ENCODE measurements at places on chromosomes 12 and 14.

- no peak for DNase-seq
Measured at GRCh38 chr12:105218434-105218833, 17.5 kb downstream of the APPL2 start.

GRCh38 chr12:116066381-116067230 lies 210.9 kb downstream of the MED13L start:
- DNase-seq = peak; percentile 63

DNA sequence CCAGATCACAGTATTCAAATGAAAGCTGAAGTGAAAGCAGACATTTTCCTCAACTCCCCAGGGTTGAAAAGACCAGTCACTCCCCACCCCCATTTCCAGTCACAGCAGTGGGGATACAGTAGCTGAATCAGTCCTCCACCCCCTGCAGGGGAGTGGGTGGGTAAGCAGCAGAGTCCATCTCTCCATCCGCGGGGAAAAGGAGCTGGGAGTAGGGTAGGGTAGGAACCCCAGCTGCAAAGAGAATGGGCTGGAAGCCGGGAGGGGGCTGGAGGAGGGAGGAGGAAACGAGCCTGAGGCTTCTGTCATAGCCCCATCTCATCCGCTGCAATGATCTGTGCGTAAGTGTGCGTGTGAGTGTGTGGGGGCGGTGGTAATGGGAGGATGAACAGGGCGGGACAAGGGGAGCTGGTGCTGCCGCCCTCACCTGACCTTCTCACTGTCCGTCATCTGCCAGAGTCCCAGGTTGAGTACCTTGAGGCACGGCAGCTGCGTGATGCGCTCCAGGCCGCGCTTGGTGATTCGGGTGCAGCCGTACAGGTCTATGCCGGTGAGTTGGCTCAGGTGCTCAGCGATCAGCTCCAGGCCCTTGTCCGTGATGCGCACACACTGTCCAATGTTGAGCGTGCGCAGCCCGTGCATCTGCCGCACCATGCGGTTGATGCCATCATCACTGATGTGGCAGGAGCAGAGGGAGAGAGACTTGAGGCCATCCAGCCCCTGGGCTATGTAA lies 1.8 kb downstream of the FBXL14 start:
- peak; percentile 80 for DNase-seq

DNA sequence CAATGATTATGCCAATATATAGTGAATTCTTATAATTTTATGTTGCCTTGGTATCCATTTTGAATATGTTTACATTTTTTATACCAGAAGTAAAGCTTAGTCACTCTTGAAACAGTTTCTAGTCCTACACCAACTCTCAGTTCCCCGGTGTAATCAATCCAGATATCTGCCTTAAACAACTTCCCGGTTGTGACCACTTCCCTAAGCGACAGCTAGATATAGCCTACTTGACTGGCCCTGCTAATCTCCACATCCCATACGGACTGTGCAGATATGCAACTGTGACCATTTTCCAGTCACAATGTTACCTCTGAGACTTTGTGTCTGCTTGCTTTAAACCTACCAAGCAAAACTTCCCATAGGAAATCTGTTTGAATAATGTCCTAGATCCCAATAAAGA lies 1551.5 kb upstream of the SEL1L start:
- DNase-seq = no peak

DNA sequence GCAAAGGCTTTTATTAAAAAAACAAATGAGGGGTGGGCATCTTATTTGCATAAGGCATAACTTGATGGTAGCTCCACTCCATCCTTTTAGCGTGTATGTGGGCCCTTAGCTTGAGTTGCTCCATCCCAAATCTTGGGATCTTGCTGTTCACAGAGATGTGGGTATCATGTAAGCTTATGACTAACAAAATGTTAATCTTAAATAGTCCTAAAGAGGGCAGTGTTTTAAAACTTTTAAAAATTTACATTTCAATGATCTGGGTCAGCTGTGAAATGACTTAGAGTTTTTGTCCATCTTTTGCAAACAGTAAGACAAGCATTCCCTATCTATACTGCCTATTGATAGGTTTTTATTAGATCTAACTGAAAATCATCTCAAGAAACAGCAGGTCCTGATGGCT lies 86.0 kb downstream of the SLCO1A2 start:
- DNase-seq = no peak

DNA sequence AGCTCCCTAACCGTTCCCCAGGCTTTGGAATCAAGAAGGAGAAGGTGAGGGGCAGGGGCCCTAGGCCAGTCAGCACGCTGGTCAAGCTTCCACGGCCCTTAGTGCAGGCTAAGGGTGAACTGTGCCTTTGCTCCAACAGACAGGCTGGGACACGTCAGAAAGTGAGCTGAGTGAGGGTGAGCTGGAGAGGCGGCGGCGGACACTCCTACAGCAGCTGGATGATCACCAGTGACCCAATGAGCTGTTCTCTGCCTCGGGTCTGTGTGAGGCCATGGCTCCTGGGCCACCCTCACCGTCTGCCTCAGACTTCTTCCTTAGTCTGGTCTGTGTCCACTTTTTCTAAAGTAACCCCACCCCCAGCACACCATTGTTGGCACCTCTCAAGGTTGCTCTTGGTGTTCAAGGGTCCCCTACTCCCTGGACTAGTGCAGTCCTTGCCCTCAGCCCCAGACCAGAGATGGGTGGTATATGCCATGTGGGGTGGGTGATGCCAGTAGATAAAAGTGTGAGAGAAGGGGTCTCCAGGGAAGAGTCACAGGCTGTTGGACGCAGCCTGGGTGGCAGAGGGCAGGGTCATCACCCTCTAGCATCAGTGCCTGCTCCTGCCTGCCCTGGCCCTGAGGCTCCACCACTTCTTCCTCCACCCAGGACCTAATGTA lies 20.7 kb downstream of the PRPF40B start:
- no peak for DNase-seq

- no peak for DNase-seq
Measured at GRCh38 chr12:92186038-92186470, 40.4 kb upstream of the BTG1 start.

- no peak for DNase-seq
Measured at GRCh38 chr14:100738269-100738691, 11.6 kb downstream of the DLK1 start.

DNA sequence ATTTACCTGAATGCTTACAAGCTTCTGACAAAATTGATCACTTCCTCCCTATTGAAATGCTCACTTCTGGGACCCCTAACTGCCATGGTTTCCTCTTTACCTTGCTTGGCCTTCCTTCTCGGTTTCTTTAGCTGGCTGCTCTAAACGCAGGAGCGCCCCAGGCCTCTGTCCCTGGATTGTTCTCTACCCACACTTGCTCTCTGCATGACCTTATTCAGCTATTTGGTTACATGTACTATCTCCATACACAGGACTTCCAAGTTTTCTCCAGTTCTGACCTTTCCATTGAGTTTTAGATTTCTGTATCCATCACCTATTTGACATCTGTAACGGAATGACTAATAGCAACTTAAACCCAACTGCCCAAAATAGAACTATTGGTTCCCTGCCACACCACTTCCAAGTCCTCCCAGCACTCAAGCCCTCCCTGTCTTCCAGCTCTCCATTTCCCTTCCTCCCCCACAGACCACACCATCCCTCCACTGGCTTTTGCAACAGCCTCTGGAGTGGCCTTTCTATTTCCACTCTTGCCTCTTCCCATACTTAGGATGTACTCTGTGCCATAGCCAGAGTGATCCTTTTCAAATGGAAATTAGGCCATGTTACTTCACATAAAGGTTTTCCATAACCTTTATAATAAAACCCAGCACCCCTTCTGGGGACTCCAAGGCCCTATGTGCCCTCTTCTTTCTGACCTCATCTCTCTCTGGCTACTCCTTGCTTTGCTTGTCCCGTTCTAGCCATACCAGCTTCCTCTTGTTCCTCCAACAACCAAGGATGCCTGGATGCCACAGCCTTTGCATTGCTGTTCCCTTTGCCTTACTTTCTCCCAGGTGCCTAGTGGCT lies 202.2 kb downstream of the AEBP2 start:
- DNase-seq = no peak

DNA sequence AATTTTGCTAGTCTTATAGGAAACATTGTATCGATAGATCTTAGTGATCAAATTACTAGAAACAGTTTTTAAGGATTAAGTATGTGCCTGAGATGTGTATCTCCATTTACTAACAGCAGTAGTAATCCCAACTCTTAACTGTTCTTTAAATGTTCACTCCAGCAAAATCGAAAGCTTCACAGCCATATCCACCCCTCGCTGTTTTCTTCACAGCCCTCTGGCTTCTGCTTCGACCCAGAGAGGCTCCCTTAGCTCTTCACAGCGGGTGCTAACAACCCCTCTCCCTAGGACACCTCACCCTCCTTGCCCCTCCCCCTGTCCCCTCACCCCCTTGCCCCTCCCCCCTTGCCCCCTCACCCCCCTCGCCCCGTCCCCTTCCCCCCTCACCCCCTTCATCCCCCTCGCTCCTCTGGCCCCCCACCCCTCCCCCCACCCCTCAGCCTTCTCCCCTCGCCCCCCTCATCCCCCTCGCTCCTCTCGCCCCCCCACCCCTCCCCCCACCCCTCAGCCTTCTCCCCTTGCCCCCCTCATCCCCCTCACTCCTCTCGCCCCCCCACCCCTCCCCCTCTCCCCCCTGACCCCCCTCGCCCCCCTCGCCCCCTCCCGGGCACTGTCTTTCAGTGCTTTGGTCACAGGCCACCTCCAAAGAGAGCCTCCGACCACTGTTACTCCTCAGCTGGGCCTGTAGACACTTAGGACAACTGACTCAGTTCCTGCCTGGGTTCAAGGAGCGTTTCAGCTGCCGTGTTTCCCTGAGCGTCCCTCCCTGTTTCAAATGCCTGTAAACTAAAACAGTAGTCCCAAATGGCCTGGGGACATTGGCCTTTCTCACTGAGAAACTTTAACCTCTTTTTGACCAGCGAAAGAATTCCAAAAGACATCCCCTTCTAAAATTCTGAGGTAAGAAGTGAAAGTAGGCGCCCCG lies 46.0 kb upstream of the DYNC1H1 start:
- peak; percentile 45 for DNase-seq

DNA sequence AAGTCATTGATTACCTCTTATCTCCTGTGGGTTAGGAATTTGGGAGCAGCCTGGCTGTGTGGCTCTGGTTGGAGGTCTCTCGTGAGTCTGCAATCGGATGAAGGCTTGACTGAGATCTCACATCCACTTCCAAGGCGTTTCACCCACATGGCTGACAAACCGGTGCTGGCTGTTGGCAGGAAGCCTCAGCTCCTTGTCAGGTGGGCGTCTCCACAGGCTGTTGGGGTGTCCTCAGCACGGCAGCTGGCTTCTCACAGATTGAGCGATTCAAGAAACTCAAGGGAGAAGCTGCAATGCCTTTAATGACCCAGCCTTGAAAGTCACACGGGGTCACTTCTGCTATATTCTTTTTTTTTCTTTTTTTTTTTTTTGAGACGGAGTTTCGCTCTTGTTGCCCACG lies 28.6 kb upstream of the CORO1C start:
- no peak for DNase-seq

- DNase-seq = no peak
Measured at GRCh38 chr12:83665634-83666218, 979.0 kb downstream of the TMTC2 start.

GRCh38 chr14:22980672-22981089 lies 1.7 kb downstream of the AJUBA start:
- DNase-seq = peak; percentile 87

DNA sequence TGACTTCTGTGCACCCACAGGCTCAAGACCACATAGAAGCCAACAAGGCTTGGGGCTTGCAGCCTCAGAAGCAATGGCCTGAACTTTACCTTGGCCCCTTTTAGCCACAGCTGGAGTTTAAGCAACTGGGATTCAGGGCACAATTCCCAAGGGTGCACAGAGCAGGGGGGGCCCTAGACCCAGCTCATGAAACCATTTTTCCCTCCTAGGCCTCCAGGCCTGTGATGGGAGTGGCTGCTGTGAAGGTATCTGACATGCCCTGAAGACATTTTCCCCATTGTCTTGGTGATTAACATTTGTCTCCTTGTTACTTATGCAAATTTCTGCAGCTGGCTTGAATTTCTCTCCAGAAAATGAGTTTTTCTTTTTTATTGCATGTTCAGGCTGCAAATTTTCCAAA lies 21.9 kb downstream of the GABARAPL1 start:
- DNase-seq = no peak

GRCh38 chr12:99133401-99133800 lies 488.3 kb downstream of the APAF1 start:
- no peak for DNase-seq

GRCh38 chr12:130179191-130179590 lies 16.9 kb downstream of the FZD10 start:
- no peak for DNase-seq

GRCh38 chr12:101876322-101876860 lies 989 bp upstream of the DRAM1 start:
- DNase-seq = no peak

DNA sequence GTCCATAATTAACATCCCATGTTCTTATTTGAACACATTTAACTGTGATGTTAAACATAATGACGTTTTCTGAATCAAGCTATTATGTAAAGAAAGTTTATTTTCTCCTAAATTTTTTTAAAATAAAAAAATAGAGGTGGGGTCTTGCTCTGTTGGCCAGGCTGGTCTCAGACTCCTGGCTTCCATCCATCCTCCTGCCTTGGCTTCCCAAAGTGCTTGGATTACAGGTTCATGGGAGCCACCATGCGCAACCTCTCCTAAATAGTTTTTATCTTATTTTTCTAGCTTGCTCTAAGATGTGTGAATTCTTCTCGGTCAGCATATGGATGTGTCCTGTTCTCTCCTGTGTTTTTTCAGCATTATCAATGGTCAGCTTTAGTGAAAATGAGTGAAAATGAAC lies 3.2 kb downstream of the RAD9B start:
- DNase-seq = no peak

DNA sequence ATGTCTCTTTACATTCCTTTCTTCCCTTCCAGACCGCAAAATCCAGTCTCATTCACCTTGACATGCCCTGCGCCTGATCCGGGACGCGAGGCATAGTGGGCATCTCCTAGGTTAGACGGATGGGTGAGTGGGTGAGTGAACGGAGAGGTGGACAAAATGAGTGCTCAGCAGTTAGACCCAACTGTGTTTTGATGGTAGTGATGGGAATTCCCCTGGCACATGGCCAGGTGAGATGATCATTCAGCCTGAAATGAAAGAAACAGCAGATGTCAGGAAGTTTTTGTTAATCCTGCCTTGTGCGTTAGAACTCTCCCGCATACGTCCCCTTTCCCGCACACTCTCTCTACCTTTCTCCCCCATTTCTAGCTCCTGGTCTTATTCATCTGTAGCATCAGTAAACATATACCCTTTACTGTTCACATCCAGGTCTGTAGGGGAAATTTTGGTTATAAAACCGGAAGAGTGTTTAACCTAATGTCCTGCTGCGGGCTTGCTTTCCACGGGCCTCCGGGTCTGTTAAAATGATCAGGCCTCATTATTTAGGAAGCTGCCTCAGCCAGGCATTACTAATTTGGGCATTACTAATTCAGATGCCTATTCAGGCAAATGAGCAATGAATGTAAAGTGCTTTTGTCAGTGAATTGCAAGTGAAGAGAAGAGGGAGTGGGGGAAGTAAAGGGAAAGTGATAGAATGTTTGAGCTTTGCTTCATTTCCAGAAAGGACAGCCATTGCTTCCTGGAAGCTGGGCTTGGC lies 172.8 kb downstream of the ETV6 start:
- peak; percentile 74 for DNase-seq
